AG04450 (cell line): ENCODE measurements at places on chromosomes 6 and 20. TPM values are rescaled to one million over a fixed set of nuclear protein-coding genes. Genes with fewer than 3 reads are reported as not detected.

DNA sequence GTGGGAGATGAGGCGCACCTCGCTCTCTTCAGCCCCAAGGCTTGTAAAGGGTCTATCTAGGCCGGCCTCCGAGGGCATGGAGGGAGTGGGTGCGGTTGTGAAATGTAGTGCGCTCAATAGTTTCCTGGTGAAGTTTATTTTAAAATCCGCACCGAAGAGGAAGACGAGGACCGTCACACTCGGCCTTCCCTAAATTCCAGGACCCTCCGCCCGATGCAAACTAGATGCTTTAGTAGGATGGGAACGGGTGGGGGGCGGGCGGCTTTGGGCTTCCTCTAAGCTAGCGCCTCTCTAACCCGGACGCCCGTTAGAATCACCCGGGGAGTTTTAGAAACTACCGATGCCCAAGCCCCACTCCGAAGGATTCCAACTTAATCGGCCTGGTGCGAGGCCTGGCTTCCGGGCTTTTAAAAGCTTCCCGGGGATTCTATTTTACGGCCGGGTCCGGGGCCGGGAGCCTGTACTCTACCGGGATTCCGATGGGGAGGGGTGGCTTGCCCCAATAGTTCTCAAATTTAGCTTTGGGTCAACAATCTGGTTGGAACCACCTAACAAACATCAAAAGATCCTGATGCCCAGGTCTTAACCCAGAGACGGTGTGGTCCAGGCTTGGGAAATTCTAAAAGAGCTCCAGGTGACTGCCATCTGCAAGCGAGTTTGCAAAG lies 548 bp upstream of the BCAS4 start:
- no peak for DNase-seq

DNA sequence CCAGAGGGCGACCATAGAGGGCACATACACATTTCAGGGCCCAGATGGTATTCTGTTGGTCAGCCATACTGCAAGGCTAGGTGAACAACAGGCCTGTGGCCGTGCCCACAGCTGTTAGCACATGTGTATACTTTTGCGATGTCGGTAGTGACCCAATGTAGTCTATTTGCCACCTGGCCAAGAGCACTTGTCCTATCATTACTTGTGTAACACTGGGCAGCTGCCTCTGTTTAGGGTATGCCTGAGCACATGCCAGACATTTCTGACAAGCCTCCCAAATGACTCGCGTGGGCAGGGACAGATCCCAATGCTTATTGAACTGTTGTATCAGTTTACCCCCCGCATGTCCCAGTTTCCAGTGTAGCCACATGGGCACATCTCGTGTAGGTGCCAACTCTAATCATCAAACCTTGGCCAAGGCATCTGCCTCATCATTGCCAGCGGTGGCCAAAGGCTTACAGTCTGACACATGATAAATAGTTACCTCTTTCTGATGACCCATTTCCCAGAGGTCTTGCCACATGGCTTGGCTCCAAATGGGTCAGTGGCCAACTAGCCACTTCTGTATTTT lies 74.4 kb upstream of the FBXL4 start:
- DNase-seq: no peak

DNA sequence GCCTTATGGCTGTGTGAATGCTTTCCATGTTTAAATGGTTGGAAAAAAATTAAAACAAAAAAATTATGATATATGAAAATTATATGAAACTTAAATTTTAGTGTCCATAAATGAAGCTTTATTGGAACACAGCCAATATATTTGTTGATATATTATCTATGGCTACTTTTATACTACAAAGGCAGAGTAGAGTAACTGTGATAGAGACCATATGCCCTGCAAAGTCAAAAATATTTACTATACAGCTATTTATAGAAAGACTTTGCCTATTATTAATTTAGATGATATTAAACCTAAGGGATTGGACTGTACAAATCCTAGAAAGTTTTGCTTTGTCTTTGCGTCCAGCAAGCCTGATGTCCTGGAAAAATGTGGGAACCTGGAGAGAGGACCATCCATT lies 518.3 kb upstream of the JAG1 start:
- no peak for DNase-seq

- no peak for DNase-seq
Observed at GRCh38 chr6:113052506-113052905, 705.4 kb downstream of the RFPL4B start.

- no peak for DNase-seq
Observed at GRCh38 chr6:145733810-145734209, 1.5 kb downstream of the EPM2A start.

- DNase-seq: no peak
Observed at GRCh38 chr6:79544299-79544927, 7.2 kb upstream of the LCA5 start.

DNA sequence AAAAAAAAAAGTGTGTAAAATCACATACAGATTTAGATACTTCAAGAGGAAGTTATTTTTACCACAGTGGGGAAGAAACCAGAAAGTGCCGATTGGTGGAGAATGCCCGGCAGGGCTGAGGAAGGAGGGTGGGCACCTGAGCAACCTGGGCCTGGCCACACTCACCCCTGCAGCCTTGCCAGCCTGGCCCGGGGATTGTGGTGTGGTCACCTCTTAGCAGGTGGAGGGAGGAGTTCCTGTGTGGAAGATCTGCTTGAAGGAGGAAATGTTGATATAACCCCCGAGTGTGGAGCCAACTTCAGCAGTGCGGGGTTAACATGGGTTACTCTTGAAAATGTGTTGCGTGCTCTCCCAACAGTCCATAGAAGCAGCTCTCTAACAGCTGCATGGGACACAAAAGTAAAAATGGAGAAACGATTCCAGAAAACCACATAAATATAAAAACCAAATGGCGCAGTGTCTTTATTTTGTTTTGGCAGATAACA lies 14.7 kb downstream of the UST start:
- no peak for DNase-seq

- DNase-seq: no peak
Observed at GRCh38 chr6:70309243-70309642, 6.4 kb upstream of the COL9A1 start.

DNA sequence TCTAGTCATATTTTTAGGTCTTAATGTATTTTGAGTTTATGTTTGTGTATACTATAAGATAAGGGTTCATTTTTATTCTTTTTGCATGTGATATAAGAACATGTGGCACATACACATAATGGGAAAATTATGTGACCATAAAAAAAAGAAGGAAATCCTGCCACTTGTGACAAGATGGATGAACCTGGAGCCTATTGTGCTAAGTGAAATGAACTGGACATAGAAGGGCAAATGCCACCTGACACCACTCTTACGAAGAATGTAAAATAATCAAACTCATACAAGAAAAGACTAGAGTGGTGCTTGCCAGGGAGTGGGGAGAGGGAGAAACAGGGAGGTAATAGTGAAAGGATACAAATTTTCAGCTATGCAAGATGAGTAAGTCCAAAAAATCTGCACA lies 126.1 kb downstream of the PLEKHG1 start:
- no peak for DNase-seq

DNA sequence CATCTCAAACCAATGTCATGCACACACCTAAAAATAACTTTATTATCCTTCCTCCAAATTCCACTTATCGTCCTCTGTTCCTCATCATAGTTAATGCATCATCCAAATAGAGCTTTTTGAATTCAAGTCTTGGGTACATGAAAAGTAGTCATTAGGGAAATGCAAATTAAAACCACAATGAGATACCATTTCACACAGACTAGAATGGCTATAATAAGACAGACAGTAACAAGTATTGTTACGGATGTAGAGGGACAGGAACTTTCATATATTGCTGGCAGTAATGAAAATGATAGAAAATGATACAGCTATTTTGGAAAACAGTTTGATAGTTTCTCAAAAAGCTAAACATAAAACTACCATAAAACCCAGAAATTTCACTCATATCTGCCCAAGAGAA lies 59.1 kb downstream of the FHL5 start:
- DNase-seq: no peak

DNA sequence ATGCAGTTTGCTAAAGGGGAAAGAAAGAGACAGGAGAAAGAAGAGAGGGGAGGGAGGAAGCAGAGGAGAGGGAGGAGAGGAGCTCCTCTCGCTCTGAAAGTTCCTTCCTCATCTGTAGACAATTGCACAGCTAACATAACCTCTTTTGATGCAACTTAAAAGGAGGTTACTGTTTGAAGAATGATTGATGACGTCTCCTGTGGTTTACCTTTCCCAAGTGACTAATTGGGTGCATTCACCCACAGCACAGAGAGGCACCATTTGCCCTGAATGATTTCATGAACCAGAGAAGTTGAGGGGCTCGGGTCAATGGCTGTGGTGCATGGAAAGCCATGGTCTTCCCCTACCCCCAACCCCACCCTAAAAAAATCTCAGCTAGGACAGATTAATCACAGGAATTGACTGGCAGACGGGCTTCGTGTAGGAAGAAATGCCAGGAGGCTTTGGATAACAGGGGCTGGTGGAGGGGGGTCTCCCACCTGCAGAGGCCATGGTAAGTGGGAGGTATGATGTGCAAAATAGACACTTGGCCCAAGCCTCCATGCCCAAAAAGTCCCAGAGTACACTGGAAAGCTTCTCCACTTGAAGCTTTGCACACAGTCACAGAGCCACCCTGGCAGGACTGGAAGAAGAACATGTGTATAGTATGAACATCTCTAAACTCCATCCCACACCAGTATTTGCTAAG lies 213.7 kb downstream of the ANKRD60 start:
- DNase-seq: no peak

DNA sequence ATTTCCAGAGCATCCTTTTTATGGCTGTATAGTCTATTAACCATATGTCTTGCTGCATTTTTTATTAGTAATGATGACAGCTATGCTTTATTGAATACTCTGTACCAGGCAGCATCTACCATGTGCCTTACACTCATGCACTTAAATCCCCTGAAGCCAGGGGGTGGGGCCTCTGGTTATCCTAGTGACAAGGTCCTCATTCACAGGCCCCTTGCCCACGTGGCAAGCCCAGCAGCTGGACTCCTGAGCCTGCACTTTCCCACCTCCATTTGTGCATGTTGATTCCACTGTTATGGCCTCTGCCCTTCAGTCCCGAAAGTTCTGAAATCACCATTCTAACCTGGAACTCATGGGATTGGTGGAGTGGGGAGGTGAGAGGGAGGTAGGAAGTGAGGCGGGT lies 22.3 kb downstream of the ACTR5 start:
- DNase-seq: no peak

GRCh38 chr6:119915971-119916370 lies 566.4 kb upstream of the MAN1A1 start:
- DNase-seq: no peak

DNA sequence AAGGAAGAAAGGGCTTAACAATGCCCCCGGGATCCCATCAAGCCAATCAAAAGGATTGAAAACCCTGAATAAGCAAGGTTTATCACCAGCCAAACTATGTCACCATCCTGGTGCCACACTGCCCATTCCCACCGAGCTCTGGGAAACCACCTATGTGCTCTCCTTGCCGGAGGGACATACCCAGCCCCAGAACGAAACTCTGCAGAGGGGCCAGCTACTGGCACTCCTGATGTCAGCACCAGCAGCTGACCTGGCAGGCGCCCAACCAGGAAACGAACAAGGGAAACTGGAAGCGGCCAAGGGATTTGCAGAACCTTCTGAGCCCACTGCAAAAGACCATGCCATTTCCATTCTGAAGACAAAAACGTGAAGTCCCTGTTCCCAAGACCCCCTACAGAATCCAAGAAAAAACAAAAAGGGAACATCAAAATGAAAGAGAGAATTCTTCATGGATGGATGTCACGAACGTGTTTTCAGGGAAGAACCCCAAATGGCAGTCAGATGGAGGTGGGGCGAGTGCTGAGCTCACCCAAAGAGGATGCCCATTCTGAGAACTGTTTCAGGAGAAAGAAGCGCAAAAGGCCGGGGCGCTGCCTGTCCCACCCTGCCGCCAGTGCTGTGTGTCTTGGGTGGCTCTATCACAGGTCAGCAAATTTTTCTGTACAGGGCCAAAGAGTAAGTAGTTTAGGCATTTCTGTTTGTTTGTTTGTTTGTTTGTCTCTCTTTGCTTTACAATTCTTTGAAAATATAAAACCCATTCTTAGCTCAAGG lies 305.2 kb downstream of the ESR1 start:
- no peak for DNase-seq

GRCh38 chr6:169073311-169073710 lies 180.3 kb downstream of the THBS2 start:
- DNase-seq: peak; percentile 68

GRCh38 chr20:6253396-6253795 lies 130.6 kb upstream of the FERMT1 start:
- no peak for DNase-seq

- no peak for DNase-seq
Observed at GRCh38 chr6:165807249-165807960, 144.4 kb upstream of the PDE10A start.

DNA sequence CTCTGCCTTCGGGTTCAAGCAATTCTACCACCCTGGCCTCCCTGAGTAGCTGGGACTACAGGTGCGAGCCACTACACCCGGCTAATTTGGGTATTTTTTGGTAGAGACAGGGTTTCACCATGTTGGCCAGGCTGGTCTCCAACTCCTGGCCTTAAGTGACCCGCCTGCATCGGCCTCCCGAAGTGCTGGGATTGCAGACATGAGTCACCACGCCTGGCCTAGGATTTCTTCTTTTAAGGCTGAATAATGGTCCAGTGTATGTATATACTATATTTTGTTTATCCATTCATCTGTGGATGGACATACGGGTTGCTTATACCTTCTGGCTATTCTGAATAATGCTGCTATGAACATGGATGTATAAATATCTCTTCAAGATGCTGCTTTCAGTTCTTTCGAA lies 17.1 kb downstream of the RIOK1 start:
- DNase-seq: no peak

DNA sequence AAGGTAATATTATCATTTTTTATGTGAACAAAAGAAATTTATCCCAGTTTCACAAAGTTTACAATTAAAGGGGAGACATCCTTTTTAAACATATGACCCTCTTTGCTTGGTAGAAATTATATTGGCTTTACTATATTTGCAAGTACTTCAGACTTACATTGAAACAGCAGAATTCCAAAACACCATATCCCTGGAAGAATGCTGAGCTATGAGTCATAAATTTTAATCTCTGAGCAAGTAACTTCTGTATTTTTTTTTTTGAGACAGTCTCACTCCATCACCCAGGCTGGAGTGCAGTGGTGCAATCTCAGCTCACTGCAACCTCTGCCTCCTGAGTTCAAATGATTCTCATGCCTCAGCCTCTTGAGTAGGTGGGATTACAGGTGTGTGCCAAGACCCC lies 240.4 kb downstream of the TBC1D32 start:
- DNase-seq: peak; percentile 21

- DNase-seq: no peak
Observed at GRCh38 chr6:19694697-19695096, 142.5 kb upstream of the ID4 start.

GPX5 gene
- not detected in 2 replicates for polyA plus RNA-seq

BTBD9 gene
- 7.2 and 7.5 TPM in 2 replicates for polyA plus RNA-seq

UBE2C gene
- polyA plus RNA-seq: 25.3 and 27.8 TPM in 2 replicates

ADGRG6 gene
- polyA plus RNA-seq: 11.7 and 16.2 TPM in 2 replicates

HTR1B gene
- 0.86 and 1.5 TPM in 2 replicates for polyA plus RNA-seq
